Uterus (tissue), 4 donors: ENCODE measurements at places on chromosomes 12 and 14. TPM values are rescaled to one million over a fixed set of nuclear protein-coding genes. Genes with fewer than 3 reads are reported as not detected.

DNA sequence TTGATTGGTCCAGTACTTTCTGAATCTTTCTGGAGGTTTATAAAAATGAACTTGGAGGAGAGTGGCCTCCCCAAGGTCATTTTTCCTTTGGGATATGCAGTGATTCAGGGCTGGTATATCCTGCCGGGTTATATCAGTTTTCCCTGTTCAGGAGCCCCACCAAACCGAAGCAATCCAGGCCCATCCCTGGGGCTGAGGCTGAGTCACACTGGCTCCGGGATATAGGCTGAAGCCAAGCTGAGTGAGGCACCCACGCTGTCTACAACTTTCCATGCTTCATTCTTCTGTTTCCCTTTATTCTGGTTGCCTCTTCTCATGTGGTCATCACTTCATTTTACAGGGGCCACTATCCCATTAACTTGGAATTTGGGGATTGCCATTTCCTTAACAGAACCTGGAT lies 3.4 kb downstream of the SSPN start:
- H3K4me1 ChIP-seq = no peaks in the 10 kb centered on the region
- no peaks in the 10 kb centered on the region for H3K27me3 ChIP-seq
- DNase-seq = peak; percentile 50
- no peaks in the 10 kb centered on the region for H3K36me3 ChIP-seq

SERPINA9 gene
- total RNA-seq = not detected

- H3K4me1 ChIP-seq = no peaks in the 10 kb centered on the region
- no peak overlapping the region for H3K4me3 ChIP-seq
- no peaks in the 10 kb centered on the region for H3K36me3 ChIP-seq
- H3K27me3 ChIP-seq = no peaks in the 10 kb centered on the region
- DNase-seq = peak; percentile 58
- no peak overlapping the region for H3K27ac ChIP-seq
Observed at GRCh38 chr12:52395761-52396434, 10.2 kb downstream of the KRT82 start.

DNA sequence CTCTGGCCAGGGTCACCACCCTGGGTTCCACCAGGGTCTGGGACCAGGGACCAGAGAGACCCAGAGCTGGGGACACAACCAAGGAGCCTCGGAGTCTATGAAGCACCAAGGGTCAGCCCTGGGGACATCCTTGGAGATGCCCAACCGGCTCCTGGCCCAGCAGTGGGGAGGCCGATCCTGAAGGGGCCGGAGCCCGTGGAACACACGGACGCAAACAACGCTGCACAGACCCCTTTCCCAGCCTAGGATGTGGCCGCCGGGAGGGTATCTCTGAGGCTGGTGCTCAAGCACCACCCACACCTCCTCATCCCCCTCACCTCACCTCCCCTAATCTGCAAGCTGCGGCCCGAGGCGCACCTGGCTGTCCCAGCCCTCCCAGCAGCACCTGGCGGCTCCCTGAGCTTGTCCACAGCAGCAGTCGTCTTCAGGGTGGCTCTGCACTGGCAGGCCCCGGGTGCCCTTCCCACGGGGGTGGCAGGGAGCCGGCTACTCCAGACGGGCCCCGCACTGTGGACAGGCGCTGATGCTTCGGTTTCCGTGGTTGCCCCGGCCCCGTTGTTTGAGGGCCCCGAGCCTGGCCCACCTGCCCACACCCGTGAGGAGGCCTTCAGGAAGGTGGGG lies 146.8 kb upstream of the C14orf180 start:
- H3K27me3 ChIP-seq = no peaks in the 10 kb centered on the region
- no peak overlapping the region for H3K4me3 ChIP-seq
- no peaks in the 10 kb centered on the region for H3K4me1 ChIP-seq
- no peak for DNase-seq

- no peaks in the 10 kb centered on the region for H3K36me3 ChIP-seq
- no peak for DNase-seq
- no peaks in the 10 kb centered on the region for H3K4me1 ChIP-seq
Observed at GRCh38 chr12:24954261-24954660, 5.4 kb upstream of the BCAT1 start.

CCDC38 gene
- total RNA-seq = not detected
